Left lung (tissue), 14 donors: ENCODE measurements at places on chromosomes 7 and 10. TPM values are rescaled to one million over a fixed set of nuclear protein-coding genes. Genes with fewer than 3 reads are reported as not detected.

HMX3 gene
- total RNA-seq, result not detected

ASZ1 gene
- total RNA-seq, result 0.39 TPM

ELFN1 gene
- total RNA-seq, result 1.5 TPM

SPDYE2B gene
- not detected for total RNA-seq

SFXN3 gene
- 67.2 TPM for total RNA-seq

SFTPA1 gene
- total RNA-seq, result 11,086 TPM

DNA sequence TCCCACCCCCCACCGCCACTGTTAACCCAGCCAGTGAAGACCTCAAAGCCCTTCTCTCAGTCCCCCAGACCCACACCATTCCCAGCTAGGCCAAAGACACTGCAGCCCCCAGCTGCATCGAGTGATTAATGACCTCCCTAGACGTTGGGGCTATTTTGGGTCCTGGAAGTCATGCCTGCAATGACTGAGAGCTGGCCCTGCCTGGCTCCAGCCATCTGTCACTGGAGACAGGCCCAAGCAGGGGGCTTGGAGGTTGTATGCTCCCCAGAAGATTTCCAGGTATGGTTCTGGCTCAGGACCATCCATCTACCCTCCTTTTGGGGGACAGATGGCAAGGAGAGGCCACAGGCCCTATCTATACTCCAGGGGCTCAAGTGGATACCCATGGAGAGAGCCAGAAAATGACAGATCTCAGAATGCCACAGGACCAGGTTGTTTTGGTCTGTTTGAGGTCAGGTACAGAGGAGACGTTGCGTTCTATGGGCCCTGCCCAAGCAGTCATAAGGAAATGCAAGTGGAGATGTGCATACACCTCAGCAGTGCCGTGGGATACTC, 5.1 kb downstream of the KCNIP2 start:
- no peak for DNase-seq

- peak; percentile 61 for DNase-seq
These were observed 43.2 kb downstream of the BTRC start for GRCh38 chr10:101397140-101397539.

GRCh38 chr7:116316838-116317628, 106.7 kb downstream of the TES start:
- no peak for DNase-seq

DNA sequence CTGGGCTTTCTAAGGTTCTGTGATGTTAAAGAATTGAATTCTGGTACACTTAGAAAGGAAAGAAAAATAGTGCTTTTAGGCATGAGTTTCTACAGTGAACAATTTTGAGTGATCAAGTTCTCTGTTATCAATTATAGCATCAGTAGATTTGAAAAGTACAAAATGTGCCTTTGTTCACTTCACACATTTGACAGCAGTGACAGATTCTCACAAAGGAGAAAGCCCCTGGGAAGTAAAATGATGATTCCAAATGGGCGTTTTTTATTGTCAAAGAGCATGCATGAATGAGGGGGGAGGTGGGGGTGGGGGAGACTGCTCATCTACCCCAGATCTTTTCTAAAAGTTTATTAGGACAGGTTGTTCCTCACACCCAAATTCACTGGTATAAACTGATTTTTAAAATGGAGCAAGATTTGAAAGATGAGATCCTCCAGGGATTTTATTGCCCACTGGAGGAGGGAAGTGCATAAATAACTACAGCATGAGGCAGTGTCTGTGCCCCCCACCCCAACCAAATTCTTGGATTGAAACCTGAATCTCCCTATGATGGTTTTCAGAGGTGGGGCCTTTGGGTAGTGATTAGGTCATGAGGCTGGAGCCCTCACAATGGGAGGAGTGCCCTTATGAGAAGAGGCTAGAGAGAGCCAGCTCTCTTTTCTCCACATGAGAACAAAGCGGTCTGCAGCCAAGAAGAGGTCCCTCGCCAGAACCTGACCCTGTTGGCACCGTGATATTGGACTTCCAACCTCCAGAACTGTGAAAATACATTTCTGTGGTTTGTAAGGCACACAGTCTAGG, 79.5 kb downstream of the AOAH start:
- no peak for DNase-seq

- DNase-seq, result no peak
These were observed 143.0 kb downstream of the BUB3 start for GRCh38 chr10:123297175-123297574.

DNA sequence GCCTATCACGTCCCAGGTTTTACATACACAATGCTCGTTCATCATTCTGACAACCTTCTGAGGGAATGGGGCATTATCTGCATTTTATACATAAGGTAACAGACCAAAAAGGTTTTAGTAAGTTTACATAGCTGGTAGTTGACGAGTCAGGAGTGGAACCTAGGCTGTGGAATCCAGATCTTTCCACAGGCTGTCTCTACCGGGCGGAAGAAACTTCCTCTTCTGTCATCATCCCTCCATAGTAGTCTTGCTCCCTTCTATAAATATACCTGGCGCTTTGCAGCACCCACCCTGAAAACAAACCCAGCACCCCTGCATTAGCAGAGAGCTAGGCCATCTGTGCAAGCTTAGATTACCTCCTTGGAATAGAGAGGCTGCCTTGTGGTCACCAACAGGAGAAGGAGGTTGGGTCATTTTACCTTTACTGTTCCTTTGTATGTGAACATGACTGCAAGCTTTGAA, 1.3 kb downstream of the TSPAN13 start:
- no peak for DNase-seq

DNA sequence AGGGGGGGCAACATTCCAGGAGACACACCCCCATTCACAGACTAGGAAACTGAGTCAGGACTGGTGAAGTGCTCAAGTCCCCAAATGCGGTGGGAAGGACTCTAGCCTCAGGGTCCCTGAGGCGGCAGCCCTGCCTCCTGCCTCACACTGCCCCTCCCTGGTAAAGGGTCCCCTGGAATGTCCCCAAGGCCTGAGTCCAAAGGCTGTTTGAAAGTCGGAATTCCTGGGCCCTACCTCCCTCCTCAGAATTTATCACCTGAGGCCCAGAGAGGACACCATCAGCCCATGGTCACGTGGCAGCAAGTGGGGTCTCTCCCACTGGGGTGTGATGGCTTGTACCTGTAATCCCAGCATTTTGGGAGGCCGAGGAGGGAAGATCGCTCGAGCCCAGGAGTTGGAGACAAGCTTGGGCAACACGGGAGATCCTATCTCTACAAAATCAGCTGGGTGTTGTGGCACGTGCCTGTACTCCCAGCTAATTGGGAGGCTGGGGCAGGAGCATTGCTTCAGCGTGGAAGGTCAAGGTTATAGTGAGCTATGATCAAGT, 110.3 kb upstream of the TNRC18 start:
- DNase-seq, result no peak

DNA sequence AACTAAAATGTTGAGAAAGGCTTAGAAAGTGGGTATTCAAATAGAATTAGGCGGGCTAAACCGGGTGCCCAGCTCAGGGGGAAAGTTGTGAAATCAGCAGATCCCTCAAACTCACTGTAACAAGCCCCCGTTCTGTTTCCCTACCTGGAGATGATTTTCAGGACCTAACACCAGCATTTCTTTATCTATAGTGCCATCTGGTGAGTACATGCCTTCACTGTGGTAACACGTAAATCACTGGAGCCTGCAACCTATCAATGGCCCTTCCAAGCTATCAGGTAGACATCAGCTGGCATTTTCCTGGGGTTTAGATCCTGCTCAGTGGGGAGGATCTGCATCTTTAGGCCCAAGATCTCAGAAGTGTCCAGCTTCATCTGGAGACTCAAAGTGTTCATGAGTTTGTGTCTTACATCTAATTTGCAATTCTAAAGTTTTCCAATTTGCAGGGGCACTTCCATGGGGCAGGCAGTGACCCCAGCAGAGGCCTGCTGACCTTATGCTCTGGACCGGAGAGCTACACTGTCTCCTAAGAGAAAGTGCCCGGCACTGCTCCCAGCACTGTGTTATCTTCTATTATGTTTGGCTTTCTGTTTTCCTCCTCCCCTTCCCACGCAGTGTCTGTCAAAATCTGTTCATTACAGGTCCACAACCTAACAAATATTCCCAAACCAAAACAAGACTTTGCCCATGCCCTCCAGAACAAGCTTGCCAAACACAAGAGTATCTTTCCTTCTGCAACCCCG, 132.5 kb downstream of the LSM5 start:
- no peak for DNase-seq
